GM12892 (cell line): ENCODE measurements at places on chromosomes 1 and 21.

DNA sequence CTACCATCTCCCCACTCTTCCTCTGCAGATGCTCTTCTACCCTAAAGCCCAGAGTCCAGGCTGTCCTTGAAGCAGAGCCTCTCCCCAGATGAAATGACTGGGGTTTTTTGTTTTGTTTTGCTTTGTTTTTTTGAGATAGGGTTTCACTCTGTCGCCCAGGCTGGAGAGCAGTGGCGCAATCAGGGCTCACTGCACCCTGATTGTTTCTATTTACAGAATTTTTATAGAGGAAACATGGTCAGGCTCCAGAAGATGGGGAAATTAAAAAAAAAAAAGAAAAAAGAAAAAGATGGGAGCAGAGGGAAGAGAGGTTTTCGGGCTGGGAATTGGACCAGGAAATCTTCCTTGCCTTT, 43.7 kb upstream of the ZNF281 start:
- no peak for DNase-seq

DNA sequence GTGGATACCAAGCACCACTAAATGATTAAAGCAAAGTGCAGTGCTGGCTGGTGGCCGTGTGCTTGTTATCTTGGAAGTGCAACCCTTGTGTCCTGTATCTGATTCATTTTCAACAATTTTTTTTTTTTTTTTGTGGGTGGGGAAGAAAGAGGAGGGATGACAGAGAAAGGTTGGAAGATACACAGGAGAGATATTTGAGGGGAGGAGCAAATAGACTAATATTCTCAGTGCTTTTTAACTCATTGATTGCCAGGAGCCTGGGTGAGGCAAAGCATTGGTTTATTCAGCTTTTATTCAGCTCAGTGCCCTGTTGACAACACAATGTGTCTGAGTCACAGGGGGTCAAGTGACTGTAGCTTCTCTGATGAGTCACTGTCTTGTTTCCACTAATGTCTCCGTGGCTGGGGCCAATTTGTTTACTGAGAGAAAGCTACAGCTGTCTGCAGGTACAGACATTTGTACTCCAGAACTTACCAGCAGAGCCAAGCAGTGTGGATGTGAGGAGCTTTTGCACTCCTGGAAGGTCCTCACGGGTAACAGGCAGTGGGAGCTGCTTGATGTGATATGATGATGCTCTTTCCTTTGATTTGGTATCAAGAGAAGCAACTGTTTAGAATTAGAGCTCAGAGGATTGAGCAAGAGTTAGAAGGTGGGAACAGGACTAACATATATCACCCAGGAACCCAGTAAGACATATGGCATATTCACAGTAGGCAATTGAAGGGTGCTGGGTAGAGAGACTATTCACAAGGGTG, 23.6 kb upstream of the DNM3 start:
- no peak for DNase-seq

- DNase-seq: no peak
Measured at GRCh38 chr1:240803151-240803550, 191.2 kb upstream of the GREM2 start.

- no peak for DNase-seq
Measured at GRCh38 chr1:27001570-27002360, 8.3 kb downstream of the TRNP1 start.

DNA sequence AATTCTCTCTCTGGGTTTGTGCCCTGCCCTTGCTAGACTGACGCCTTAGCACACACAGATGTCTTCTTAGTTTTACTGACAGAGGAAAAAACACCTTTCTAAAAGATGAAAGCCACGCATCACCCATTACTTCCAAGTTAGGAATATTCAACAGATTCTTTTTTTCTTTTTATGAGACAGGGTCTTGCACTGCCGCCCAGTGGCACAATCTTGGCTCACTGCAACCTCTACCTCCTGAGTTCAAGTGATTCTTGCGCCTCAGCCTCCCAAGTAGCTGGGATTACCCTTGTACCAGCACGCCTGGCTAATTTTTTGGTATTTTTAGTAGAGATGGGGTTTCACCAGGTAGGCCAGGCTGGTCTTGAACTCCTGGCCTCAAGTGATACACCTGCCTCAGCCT, 169.2 kb downstream of the APP start:
- no peak for DNase-seq

DNA sequence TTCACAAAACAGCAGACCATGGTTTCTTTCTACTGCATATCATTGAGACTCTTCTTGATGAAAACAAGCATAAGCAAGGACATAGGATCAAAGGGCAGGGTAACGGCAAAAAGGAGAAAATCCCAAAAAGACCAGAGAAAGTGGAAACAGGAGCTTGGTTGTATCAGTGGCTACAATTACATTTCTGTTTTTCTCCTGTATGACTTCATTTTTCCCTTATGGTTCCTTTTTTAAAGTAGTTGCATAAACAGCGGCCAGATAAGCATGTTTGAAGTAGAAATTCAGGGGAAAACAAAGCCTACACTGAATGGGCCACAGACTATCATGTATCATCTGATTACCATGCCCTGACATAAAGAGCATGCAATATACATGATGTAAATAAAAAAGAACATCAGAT, 4.6 kb downstream of the EGLN1 start:
- no peak for DNase-seq

- no peak for DNase-seq
Measured at GRCh38 chr1:10528066-10529014, 53.6 kb downstream of the PEX14 start.

DNA sequence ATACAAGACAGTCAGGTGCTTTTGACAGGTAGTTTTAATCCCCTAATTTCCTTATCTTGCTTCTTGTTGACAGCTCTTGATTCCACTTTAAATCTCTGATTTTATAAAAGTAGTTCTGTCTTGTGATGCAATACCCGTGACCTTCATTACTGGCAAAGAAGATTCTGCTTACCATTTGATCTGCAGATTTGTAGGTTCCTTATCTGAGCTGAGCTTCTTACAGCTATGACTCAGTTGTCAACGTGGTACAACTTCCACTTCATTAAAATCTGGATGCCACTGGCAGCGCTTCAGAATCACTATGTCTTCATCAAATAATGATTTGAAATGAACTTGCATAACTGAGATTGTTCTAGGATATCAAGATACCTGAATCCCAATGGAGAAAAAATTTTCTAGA, 543.6 kb upstream of the B3GALT2 start:
- DNase-seq: no peak

DNA sequence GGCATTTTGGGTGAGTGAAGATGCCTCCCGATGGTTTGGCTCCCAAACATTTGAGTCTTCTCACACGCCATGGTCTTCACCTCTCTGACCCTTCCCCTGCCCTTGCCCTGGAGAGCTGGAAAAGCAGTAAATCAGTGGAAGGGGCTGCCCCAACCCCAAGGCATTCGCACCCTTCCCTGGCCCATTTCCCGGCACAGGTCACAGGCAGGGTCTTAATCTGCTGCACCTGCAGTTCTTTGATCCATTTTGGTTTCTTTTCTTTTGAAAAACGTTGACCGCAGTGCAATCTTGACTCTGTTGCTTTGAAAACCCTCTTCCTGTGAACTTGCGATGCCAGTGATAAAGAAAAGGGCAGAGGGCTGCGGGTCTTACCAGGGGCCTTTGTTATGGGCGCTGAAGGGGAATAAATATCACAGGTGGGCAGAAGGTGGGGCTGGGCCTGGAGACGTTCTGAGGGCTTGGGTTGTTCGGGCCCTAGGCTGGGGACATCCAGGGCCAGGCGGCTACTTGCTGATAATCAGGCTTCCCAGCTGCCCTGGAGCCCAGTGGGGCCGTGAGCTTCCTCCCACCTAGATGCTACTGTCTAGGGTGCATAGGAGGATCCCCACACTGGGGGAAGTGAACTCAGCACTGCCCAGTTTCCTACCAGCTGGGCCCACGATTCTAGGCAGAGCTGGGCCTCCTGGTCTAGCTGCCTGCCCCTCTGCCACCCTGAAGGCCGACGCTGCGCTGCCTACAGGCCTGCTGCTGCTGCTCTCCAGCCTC, 38.6 kb upstream of the EPS8L3 start:
- no peak for DNase-seq

DNA sequence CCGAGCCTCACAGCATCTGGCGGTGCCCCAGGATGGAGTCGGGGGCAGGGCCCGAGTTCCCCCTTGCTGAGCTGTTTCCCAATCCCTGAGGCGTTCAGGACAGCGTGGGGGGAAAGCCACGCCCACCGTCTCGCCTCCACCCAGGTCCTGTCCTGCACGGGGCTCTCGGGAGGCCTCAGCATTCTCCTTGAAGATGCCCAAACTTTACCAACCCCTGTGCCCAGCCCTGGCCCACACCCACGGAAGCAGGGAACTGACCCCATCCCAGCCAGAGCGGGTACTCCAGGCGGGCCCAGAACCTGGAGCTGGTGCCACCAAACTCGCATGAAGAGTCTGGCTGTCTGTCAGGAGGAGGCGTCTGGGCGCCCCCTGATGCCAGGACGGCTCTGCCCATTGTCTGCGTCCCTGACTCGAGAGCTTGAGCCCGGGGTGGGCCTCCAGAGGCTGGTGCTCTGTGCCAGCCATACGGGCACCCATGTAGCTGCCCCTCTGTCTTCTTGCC, 35.3 kb upstream of the POFUT2 start:
- DNase-seq: no peak

DNA sequence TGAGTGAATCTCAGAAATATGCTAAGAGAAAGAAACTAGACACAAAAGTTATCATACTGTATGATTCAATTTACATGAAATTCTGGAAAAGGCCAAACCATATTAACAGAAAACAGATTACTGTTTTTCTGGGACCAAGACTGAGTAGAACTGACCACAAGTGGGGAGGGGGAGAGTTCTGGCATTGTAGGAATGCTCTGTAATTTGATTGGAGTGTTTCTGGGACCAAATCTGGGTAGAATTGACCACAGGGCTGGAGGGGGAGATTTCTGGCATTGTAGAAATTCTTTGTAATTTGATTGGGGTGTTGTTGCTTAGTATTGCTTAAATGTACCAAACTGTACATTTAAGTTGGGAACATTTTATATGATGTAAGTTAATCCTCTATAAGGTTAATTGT, 3.4 kb upstream of the OR10K1 start:
- DNase-seq: no peak

DNA sequence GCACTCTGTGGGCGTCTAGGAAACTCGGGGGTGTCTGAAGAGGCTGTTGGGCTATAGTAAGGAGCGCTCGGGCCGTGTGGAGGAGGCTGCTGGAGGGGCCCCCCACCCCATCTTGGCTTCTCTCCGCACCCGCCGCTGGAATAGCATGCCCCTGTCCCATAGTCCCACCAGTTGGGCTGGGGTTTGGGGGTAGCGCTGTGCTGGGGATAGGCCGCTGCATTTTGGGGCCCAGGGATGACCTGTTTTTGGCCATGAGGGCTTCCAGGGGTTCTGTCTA, 511 bp downstream of the EFNA3 start:
- DNase-seq: no peak

GRCh38 chr1:36217670-36218069, 6.6 kb upstream of the THRAP3 start:
- DNase-seq: no peak

- no peak for DNase-seq
Measured at GRCh38 chr1:198245379-198245778, 88.6 kb downstream of the NEK7 start.

DNA sequence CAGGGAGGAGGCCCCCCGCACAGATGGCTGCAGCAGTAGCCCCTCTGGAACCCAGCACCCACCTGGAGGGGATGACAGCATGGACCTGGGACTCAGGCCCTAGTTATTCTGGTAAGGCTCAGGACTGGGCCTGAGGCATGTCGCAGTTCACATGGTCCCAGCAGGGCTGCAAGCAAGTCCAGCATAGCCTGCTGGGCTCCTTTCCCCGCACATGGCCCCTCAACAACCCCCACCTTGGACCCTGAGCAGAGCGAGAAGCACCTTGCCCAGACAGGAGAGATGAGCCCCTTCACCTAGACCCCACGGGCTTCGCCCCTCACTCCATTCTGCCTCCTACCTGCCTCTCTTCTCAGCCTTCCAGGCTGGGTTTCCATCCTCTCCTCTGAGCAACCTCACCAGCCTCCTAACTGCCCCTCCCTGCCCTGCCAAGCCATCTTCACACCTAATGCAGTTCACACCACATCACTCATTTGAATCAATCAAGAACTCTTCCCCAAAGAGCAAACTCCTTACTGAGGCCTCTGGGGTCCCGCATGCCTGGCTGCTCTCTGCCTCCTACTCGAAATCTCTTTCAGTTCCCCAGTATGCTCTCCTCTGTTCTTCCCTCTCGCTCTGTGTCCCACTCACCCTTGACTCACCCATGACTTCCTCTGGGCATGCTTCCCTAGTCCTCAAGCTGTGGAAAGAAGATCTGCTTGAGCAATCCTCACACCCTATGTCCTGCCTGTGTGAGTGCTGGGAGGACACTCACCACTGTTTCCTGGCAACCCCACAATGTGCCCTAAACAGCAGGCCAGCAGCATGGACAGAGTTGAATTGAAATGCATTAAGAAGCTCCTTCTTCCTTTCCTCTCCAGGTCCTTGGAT, 9.4 kb upstream of the THEMIS2 start:
- no peak for DNase-seq

DNA sequence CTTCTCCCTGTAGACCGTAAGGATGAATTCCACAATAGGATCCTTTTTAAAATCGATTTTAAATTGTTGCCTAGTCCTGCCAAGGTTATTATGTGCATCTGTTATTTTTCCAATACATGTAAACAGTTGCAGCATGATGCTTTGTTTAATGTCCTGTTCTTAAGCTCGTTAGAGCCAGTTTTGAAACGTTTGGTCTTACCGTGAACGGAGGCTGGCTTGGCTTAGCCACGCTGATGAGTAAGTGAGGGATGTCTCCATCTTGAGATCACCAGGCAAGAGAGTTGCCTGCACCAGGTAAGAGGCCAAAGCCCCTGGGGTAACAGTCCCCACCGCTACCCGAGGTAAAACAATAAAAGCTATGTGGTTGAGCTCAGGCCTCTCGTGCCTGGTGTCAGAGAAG, 17.3 kb downstream of the CSTB start:
- DNase-seq: no peak

GRCh38 chr1:27111626-27112573, 43.0 kb downstream of the SLC9A1 start:
- DNase-seq: peak; percentile 76

DNA sequence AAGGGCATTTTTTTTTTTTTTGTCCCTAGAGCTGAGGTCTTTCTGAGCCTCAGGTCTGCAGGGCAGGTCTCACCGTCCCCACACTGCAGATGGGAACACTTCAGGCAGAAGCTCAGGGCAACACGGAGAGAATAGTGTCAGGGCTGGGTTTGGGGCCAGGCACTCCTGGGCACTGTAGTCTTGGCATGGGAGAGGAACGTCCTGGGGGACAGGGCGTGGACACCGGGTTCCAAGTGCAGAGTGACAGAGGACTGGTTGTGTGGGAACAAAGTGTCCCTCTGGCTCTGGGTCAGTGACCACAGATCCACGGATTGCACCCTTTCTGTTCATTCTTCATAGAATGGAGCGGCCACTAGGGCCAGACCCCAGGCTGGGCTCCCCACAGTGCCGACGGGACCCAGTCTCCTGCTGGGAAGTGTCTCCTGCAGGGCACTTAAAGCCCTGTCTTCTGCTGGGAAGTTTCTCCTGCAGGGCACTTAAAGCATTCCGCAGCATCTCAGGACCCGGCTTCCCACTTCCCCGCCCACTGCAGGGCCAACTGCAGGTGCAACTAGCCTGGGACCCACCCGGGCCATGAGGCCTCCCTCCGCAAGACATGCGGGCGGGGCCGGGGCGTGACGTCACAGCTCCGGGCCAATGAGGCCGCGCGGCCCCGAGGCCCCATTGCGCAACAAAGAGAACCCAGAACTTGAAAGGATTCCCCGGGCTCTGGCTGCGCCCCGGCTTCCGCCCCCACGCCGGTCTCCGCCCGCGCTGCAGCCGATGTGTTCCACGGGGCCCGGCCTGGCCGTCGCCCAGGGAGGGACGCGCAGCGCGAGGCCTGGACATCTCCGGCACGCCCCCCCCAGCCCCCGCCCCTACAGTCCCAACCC, 1.2 kb downstream of the GPR153 start:
- DNase-seq: peak; percentile 89
